ENCODE measurements at places on chromosomes 3 and 15.

DNA sequence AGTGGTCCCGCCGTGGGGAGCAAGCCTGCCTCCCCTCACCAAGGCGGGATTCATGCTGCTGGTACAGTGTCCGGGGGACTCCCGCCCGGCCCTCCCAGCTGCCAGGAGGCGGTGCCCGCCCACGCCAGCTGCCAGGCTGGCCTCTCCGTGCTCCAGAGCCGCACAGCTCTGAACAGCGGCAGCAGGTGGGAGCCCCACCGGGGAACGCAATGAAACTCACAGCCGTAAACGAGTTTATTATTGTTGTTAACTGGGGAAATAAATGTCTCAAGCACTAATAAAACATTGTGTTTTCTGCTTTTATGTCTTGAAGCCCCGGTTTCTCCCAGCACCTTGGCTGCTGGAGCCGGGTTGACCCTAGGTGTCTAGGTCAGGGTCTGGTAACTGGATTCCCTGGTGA is 317.7 kb upstream of the TLE3 start:
- DNase-seq: no peak

- DNase-seq: no peak
These were observed 1.2 kb upstream of the SEMA3F start for GRCh38 chr3:50153782-50154475.

DNA sequence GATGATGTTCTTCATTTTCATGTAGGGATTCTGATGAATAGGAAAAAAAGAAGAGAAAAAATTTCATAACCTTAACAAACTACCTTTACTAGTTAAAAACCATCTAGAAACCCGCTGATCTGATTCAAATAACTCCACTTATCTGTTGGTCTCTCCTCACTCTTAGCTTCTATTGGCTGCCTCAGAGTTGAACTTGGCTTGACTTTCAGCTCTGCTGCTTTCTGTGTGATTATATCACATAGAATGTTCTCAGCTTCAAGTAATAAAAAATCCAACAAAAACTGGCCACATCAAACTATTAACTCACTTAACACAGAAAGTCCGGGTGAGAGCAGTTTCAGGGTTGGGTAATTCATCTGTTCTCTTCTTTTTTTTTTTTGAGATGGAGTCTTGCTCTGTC is 126.8 kb upstream of the RASGRP1 start:
- no peak for DNase-seq

DNA sequence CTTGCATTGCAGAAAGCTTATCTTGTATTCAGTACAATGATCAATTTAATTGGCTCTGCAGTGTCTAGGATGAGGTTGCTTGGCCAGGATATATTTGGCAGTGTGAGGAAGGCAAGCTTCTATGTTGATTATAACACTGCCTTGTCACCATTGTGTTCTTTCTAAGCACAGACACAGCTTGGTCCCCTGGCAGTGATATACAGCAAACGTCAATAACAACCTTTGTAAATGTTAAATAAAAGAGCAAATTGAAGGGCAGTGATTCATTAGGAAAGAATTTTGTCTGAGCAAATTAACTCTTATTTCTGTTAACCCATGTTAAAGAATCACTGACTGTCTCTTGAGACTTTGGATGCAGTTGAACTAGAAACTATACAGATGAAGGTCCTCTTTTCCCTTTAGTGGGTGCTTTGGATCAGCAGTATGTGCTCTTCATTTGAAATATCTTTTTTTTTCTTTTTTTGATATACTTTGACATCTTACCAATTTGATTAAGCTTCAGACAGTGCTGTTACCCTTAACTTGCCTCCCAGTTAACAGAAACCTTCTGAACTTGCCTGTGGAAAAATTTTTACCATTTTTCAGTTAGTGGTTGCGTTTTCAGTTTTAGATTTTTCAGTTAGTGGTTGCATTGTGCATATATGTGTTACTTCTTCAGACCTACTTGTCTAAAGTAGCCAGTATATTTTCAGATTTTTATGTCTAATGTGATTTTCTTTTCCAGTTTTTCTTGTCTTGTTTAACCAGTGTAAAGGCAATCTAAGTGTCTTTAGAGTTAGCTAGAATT is 199.8 kb downstream of the TCF12 start:
- DNase-seq: no peak

- no peak for DNase-seq
These were observed 49.7 kb upstream of the TSPAN3 start for GRCh38 chr15:77120576-77120975.

DNA sequence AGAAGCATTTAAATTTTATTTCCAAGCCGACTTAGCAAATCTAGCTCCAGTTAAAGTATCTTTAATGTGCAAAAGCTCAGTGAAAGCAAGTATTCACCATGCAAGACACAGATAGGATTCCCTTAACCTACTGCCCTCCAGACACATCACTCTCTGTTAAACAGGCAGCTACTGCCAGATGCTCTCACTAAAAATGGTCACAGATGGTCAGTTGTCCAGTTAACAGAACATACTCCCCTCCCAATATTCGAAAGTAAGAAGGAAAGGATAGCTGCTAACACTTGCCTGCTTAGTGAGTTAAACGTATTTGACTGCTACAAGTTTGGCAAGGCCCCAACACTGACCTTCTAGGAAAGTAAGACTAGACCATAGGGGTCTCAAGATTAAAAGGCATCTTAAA is 73.7 kb downstream of the PRTG start:
- no peak for DNase-seq

DNA sequence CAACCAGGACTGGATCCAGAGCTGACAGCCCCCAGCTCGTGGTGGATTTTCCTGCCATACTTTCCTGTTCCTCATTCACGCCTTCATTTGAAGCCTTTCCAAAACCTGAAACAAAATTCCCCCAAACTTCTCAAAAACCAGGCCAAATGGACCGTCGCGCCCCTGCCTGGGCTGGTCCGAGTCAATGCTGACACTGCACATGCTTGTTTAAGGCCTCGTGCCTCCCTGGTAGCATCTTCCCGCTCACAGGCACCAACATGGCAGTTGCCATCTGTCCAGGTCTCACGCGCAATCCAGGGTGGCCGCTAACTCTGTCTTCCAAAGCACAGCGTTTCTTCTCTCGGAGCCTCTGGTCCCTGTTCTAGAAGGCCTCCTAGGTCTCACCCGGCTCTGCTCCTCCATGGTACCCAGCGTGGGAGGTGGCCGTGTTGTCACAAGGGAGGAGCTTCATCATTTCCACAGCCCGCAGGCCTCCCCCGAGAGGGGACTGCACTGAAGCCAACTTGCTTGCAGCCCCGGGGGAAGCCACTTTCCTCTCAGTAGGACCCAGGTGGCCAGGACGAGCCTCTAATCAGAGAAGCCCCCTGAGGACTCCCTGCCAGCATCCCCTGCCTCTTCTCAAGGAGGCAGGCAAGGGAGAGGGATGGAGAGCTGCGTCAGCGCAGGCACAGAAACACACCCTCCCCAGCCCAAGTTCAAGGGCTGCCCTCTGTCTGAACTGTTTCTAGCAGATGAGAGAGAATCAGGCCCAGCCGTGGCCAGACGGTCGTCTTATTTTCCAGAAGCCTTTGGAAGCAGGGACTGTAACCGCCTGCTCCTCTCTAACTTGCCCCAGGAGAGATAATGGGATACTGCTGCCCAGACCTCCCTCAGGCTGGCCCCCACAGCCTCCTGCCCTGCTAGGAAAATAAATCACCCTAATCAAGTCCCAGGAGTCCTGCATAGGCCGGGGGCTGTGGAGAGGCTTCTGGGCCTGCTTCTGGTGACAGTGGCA is 152.8 kb upstream of the TLE3 start:
- no peak for DNase-seq

GRCh38 chr3:42349765-42350594 is 60.4 kb downstream of the LYZL4 start:
- no peak for DNase-seq

DNA sequence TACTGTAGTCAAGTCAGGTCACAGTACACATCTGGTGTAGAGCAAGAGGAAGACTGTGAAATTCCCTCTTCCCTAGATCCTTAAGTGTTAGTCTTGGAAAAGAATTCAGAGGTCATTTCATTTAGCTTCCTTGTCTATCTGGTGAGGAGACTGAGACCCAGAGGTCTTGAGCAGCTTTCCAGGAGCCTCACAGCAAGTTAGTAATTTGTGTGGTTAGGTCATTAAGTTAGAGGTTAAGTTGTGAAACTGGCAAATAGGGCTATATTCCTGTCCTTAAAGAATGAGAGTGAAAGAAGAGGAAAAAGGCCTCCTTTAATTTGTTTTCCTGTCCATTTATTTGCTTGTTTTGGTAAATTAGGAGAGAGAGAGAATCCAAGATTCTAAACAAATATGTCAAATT is 9.0 kb downstream of the PODXL2 start:
- no peak for DNase-seq

GRCh38 chr15:69500339-69500738 is 47.7 kb downstream of the RPLP1 start:
- no peak for DNase-seq

GRCh38 chr3:126306397-126306796 is 50.8 kb downstream of the KLF15 start:
- DNase-seq: no peak

DNA sequence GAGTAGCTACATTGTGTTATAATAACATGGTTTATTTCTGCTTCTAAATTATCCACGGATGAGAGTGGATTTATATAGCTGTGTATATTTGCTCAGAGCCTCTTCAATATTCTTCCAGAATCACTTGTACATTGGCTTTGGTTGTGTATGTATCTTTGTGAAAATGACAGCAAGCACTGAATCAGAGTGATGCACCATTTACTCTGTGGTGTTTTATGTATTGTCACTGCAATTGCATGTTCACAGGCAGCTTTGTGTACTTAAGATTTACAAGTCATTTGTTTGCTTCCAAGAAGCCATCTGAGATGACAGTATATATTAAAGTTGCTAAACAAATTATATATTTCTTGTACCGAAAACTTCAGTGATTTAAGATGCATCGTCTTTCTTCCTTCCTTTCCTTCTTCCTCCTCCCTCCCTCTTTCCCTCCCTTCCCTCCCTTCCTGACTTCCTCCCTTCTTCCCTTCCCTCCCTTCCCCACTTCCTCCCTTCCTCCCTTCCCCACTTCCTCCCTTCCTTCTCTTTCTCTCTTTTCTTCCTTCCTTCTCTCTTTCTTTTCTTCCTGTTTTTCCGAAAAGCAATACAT is 362.3 kb upstream of the GOLIM4 start:
- DNase-seq: no peak
